ENCODE measurements at places on chromosomes 2 and 18.
A peak's percentile ranks its signal among the peaks of the same experiment; 100 is the strongest.

DNA sequence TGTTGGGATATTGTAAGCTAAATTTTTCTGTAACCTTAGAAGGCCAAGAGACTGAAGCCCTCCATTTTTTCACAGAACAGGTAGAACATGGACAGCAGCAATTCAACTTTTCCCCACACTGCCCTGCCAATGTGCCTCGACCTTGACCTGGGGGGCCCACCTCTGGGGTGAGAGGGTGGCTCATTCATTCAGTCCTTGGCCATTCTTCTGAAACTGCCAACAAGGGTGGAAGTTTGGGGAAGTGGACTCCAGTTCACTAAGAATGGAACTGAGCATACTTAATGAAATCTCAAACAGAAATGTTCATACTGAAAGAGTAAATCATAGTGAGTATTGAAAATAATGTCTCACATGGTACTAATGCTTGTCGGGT is 1.1 kb downstream of the EEF1B2 start:
- DNase-seq, result no peak

DNA sequence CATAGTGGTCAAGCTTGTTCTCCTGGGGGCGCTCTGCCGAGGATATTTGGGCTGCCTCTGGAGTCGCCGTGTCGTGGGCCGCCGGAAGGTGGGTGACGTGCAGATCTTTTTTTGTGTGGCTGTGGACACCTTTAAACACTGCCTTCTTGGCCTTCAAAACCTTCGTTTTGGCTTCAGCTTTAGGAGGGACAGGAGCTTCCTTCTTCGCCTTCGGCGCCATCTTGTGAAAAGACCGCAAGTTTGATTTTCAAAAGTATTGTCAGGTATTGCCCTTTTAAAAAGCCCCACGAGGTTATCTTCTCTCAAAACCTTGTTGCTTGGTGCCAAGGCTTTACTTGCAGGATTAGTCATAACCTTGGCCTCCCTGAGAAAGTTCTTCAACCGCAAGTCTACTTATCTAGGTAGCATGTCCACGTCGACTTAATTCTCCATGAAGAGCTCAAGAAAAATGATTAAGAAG is 20.8 kb downstream of the LAMA3 start:
- no peak for DNase-seq

DNA sequence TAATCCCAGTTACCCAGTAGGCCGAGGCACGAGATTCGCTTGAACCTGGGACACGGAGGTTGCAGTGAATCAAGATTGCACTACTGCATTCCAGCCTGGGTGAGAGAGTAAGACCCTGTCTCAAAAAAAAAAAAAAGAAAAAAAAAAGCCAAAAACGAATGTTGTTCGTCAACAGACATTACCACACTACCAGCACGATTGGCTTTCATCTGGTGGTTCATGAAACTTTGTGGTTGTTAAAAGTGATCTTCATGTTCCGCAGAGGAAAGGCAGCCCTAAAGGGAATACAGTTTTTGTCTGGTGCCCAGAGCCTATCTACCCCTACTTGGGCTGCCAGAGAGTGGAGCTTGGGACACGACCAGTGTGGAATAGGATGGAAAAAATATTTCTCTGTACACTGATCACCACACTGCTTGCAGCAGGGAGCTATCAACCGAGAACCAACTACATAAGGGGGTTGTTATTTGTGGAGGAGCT is 13.6 kb upstream of the CXCR4 start:
- peak; percentile 87 for DNase-seq

DNA sequence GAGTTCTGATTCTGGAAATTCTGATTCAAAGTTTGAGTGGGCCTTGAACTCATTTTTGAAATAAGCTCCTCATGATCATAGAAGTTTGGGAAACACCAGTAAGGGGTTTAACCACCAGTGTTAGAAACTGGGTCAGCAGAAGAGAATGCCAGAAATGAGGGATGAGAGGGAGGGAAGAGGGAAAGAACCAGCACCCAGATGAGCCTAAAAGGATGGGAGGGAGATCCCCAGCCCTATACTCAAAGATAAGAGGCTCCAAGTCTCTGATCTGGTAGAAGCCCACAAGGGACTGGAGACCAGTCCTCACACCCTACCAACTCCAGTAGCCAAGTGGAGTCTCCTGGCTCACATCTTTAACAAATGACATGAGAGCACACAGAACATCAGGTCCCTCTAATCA is 305.0 kb upstream of the NRP2 start:
- no peak for DNase-seq

- DNase-seq, result no peak
Measured at GRCh38 chr18:32919799-32920198, 147.0 kb upstream of the KLHL14 start.

GRCh38 chr2:3139906-3140305 is 237.7 kb downstream of the EIPR1 start:
- DNase-seq, result no peak

DNA sequence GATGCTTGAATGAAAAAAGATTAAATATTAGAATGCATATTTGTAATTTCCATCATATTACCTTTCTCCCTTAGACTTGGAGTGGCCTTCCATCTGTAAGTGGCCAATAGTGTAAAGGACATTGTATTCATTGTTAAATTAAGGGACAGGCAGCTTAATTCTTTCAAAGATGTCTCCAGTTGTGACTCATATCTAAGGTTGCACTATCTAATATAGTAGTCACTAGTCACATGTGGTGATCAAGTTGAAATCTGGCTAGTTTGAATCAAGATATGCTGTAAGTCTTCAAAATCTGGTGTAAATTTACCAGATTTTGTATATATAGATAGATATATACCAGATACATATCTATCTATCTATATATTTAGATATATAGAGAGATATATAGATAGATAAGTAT is 52.4 kb upstream of the AGPS start:
- no peak for DNase-seq

GRCh38 chr18:48934723-48935432 is 15.9 kb downstream of the SMAD7 start:
- DNase-seq, result peak; percentile 44

- DNase-seq, result no peak
Measured at GRCh38 chr2:990970-991369, 40.3 kb downstream of the SNTG2 start.

DNA sequence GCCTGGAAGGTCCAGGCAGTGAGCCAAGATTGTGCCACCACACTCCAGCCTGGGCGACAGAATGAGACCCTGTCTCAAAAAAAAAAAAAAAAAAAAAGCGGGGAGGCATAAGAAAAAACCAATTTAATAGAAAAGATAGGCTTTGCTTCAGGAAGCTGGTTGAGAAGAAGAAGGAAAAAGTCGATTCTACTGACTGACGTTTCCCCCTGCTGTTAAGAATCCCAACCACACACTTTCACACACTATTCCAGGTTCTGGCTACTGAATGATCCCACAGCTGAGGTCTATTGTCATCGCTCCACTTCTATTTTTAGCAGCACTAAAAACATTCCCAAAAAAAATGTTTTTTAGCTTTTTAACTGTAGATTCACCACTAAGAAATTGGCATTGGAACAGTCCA is 6.7 kb upstream of the CHCHD5 start:
- DNase-seq, result no peak

- no peak for DNase-seq
Measured at GRCh38 chr18:29629493-29630036, 1413.0 kb downstream of the DSC3 start.

DNA sequence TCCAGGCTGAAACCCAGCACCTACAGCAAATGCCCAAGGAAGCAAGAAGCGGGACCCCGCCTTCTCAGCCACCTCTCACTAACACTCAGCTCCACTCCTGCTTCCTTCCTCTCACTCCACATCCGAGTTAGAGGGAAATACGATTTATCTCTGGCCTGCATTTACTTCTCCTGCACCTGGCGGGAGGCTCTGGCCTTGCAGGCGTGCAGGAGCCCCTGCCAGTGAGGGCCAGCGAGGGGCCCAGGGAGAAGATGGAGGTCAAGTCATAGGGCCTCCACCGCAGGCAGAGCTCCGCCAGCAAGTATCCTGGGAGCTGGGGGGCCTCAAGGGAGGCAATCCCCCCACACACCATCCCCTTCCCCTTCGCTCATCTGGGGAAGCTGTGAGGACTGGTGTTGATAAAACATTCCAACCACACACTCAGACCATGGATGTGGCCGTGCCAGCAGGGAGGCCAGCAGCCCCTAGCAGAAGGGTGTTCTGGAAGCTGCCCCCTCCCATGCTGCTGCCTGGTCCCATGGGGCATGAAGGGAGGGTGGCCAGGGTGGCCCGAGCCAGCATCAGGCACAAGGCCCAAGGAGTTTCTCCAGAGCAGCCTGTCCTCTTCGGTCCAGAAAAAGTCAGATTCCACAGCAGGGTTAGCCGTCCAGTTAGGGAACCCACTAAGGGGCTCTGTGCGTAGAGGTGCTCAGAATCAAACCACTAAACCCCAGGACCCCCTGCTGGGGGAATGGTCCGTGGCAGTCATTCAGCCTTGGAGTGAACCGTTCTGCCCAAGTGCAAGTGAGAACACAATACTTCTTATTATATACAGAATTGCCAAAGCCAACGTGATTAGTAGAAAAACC is 91.2 kb downstream of the HDAC4 start:
- no peak for DNase-seq

GRCh38 chr2:238467062-238467461 is 40.3 kb downstream of the ASB1 start:
- DNase-seq, result no peak

DNA sequence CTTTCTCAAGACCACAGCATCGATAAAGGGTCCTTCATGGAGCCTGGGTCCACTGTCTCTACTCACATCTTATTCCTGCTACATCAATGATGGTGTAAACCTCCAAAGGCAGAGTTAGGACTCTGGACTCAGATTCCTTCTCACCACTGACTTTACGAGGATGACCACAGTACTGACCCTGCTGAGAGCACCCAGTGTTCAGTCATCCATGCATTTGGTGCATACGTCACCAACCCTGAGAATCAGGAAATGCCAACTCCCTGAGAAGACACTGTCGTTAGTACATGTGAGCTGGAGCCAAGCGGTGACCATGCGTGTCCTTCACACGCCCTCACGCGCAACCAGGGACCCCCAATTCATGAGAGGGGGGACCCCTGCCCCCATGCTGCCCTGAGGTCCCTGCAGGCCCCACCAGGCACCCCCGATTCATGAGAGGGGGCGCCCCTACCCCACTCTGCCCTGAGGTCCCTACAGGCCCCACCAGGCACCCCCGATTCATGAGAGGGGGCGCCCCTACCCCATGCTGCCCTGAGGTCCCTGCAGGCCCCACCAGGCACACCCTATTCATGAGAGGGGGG is 178.4 kb upstream of the TPO start:
- DNase-seq, result no peak

- no peak for DNase-seq
Measured at GRCh38 chr2:234479465-234479864, 17.4 kb downstream of the ARL4C start.

DNA sequence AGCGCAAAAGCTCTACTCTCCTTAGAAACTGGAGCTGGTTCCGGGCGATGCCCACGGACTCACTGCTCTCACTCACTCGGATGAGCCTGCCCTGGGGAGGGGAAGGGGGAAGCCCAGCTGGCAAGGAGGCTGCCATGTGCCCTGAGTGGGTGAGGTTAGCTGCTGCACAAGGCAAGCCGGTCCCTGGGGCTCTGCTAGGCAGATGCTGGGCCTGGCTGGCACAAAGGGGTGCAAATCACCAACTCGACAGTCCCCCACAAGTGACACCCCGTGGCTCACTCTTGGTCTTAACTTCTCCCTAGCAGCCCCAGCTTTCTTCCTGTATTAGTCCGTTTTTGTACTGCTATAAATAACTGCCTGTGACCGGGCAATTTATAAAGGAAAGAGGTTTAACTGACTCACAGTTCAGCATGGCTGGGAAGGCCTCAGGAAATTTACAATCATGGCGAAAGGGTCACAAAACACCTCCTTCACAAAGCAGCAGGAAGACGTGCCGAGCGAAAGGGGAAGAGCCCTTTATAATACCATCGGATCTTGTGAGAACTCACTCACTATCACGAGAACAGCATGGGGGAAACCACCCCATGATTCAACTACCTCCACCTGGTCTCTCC is 33.2 kb downstream of the ADCY3 start:
- DNase-seq, result peak; percentile 3

DNA sequence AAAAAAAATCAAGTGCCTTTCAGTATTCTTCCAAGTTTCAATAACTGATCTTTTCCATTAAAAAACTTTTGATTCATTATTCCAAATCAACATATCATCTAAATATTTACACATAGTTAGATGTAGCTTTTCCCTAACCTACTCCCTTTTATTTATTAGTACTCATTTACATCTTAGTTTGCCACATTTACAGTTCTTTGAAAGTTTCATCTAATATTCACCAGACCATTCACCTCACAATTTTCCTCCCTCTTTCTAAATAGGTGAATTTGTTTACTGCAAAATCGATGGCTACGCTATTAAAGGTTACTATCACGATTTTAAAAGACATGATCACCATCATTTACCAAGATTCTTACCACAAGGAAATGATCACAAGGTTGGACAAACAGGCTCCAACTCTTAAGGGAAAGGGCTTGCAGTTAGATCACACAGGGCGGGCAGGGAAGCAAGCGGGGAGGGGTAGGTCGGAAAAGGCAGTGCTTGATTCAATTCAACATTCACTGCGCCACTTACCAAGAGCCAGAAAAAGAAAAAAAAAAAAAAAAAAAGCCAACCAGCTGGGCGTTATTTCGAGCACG is 654 bp upstream of the MARCHF7 start:
- no peak for DNase-seq

- DNase-seq, result peak; percentile 5
Measured at GRCh38 chr2:200509235-200509611, 645 bp downstream of the KCTD18 start.

GRCh38 chr18:46110406-46110805 is 6.2 kb downstream of the HAUS1 start:
- DNase-seq, result no peak

All from CD4-positive, alpha-beta T cell treated with Interleukin-17A for 1 hour (primary cell).